ENCODE measurements at places on chromosomes 12 and 14.

DNA sequence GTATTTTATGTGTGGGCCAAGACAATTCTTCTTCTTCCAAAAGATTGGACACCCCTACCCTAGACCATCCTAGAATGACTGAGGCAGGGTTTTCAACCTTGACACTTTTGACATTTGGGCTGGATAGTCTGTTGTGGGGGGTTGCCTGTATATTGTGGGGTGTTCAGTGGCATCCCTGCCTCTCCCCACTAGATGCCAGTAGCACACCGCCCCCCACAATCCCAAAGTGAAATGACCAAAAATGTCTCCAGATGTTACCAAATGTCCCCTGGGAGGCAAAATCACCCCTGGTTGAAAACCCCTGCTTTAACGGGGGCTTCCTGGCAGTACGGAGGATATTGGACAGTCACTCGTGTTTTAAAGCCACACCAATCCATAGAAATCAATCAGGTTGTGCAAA, 219.6 kb downstream of the PHETA1 start:
- no peak for DNase-seq

- no peak for DNase-seq
Observed at GRCh38 chr12:103839103-103839502, 1.9 kb downstream of the NT5DC3 start.

DNA sequence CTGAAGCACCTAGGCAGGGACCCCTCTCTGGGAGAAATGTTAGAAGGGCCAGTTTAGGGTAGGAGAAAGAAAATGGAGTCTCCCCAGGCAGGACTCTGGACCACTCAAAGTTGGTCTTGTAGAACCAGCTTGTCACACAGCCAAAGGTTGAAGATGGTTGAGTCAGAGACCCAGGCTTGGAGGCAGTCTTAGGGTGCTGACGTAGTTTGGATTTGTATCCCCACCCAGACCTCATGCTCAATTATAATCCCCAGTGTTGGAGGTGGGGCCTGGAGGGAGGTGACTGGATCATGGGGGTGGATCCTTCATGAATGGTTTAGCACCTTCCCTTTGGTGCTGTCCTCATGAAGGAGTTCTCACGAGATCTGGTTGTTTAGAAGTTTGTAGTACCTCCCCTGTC, 121.2 kb downstream of the CRACR2A start:
- no peak for DNase-seq

GRCh38 chr12:43758247-43758727, 303 bp downstream of the PUS7L start:
- DNase-seq: no peak

GRCh38 chr12:95083471-95083870, 10.1 kb upstream of the NR2C1 start:
- DNase-seq: no peak

DNA sequence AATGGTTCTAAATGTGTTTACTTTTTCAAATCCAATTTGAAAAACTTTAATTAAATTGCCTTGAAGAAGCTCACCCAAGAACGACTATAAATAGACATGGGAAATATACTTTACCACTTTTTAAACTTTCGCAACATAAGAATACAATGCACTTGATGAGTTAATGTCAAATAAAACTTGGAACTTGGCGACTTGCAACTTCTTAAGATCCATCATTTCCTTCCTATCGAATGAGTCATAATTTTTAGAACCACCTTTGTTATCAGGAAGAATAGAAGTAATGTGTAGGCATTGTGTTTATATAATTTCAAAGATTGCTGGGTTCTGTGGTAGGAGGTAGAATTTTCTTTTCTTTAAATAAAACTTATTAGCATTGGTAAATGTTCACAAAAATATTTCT, 1417.4 kb upstream of the FLRT2 start:
- DNase-seq: no peak

DNA sequence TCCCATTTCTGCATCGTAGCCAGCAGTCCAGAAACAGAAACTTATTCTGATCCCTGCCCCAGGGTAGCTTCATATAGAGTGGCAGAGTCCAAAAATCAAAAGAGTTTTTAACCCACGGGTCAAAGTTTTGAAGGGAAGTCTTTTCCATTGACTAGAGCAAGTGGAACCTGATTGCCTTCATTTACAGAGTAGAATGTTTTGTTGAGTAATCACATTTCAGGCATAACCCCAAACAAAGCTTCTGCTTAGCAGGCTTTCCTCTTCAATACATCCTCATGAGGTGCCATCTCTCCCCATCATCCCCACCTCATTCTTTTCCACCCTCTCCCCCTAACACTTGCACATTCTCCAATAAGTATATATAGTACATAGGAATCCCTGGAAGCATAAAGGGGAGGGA, 516.0 kb upstream of the FBXO33 start:
- DNase-seq: no peak

- DNase-seq: peak; percentile 63
Observed at GRCh38 chr12:48183091-48183875, at the start of gene CCDC184. Gene CCDC184 (plus strand): TSS chr12:48183644. CDS start chr12:48184123, 479 bp downstream.

- DNase-seq: no peak
Observed at GRCh38 chr12:94172031-94172430, 23.7 kb downstream of the PLXNC1 start.

- DNase-seq: no peak
Observed at GRCh38 chr14:64580467-64580866, 30.7 kb downstream of the PPP1R36 start.

- DNase-seq: no peak
Observed at GRCh38 chr14:68956724-68957123, 22.4 kb downstream of the ACTN1 start.

GRCh38 chr12:64595863-64596793, 14.2 kb upstream of the RASSF3 start:
- DNase-seq: no peak

DNA sequence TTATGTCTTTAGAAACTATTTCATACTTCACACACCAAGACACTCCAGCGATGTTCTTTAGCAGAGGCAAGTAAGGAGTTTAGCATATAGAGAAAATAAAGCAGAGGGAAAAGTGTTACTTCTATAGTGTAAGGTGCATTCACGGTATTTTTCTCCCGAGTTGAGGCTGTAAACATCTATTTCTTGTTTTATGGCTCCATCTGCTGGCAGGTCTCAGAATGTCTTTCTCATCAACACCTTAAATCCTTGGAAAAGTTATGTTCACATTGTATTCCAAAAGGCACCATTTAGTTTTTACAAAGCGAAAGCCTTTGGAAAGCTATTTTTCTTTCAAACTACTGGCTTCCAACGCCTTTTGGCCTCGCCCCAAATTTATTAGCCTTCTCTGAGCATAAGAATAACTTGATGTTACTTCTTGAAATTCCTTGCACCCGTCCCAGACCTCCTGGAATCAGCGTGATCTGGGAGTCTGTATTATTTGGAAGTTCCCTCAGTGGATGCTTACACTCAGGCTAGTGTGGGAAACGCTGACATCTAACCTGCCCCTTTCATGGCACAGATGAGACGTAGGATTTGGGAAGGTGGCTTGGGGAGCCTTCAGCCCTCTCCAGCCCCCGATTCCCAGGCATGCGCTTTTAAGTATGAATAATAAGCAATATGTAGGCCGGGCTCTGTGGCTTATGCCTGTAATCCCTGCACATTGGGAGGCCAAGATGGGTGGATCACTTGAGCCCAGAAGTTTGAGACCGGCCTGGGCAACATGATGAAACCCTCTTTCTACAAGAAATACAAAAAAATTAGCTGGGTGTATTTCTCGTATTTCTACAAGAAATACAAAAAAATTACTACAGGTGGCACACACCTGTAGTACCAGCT, 1.9 kb upstream of the PIWIL1 start:
- peak; percentile 57 for DNase-seq

- no peak for DNase-seq
Observed at GRCh38 chr12:82638324-82638723, 48.4 kb upstream of the TMTC2 start.

DNA sequence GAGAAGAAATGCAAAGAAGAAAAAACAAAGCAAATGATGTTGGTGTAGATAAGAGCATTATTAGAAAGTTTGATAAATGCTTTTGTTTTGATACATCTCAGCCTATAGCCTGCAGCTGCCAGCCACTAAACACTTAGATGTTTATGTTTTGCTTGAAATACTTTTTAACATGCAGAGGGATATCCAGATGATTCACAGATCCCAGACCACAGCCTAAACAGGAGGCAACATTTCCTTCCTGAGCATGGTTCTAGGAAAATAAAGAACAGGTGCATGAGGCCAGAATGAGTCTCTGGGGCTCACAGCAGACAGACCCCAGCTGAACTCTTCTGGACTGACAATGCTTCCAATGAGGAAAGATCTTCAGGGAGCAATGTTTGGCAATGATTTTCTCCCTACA, 103.7 kb upstream of the EEA1 start:
- no peak for DNase-seq

GRCh38 chr12:69685810-69686209, 13.3 kb downstream of the BEST3 start:
- no peak for DNase-seq

GRCh38 chr12:102756530-102756929, 160.5 kb downstream of the PAH start:
- peak; percentile 72 for DNase-seq

DNA sequence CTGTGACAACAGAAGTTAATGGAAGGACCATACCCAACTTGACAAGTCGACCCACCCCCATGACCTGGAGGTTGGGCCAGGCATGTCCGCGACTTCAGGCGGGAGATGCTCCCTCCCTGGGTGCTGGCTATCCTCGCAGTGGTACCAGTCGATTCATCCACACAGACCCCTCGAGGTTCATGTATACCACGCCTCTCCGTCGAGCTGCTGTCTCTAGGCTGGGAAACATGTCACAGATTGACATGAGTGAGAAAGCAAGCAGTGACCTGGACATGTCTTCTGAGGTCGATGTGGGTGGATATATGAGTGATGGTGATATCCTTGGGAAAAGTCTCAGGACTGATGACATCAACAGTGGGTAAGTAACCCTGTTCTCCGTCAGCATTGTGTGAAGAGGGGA, 220.1 kb downstream of the NAV3 start:
- no peak for DNase-seq

- no peak for DNase-seq
Observed at GRCh38 chr12:106894774-106895173, 60.9 kb upstream of the TMEM263 start.

DNA sequence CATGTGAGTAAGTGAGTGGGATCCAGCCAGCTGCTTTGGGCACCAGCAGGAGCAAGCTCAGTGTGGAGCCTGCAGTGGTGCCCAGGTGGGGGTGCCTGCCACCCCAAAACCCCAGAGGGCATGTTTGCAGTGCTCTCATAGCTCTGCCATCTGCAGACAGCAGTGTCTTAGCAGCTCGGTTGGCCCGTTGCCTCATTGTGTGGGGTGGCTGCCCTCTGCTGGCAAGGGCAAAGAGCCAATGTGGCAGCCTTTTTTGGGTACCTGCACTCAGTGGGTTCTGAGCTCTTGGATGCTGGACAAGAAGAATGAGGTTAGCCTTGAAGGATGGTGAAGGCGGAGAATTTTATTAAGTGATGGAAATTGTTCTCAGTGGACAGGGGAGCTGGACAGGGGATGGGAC, 52.3 kb downstream of the NEUROD4 start:
- peak; percentile 56 for DNase-seq

- no peak for DNase-seq
Observed at GRCh38 chr14:104510794-104511611, 68.6 kb upstream of the C14orf180 start.

- no peak for DNase-seq
Observed at GRCh38 chr14:22200977-22201605, 387.9 kb downstream of the DAD1 start.

All from DMS153 (cell line).